ENCODE measurements at places on chromosomes 2 and 18.

- DNase-seq = no peak
These were observed 121.2 kb downstream of the TCF4 start for GRCh38 chr18:55466789-55467188.

- peak; percentile 62 for DNase-seq
These were observed 415.3 kb upstream of the VWC2L start for GRCh38 chr2:213995400-213996105.

GRCh38 chr2:60984720-60985119 is 32.8 kb upstream of the PEX13 start:
- no peak for DNase-seq

GRCh38 chr18:11726556-11726955 is 37.5 kb downstream of the GNAL start:
- DNase-seq = peak; percentile 1

GRCh38 chr2:190882411-190882766 is 1.8 kb downstream of the GLS start:
- no peak for DNase-seq

DNA sequence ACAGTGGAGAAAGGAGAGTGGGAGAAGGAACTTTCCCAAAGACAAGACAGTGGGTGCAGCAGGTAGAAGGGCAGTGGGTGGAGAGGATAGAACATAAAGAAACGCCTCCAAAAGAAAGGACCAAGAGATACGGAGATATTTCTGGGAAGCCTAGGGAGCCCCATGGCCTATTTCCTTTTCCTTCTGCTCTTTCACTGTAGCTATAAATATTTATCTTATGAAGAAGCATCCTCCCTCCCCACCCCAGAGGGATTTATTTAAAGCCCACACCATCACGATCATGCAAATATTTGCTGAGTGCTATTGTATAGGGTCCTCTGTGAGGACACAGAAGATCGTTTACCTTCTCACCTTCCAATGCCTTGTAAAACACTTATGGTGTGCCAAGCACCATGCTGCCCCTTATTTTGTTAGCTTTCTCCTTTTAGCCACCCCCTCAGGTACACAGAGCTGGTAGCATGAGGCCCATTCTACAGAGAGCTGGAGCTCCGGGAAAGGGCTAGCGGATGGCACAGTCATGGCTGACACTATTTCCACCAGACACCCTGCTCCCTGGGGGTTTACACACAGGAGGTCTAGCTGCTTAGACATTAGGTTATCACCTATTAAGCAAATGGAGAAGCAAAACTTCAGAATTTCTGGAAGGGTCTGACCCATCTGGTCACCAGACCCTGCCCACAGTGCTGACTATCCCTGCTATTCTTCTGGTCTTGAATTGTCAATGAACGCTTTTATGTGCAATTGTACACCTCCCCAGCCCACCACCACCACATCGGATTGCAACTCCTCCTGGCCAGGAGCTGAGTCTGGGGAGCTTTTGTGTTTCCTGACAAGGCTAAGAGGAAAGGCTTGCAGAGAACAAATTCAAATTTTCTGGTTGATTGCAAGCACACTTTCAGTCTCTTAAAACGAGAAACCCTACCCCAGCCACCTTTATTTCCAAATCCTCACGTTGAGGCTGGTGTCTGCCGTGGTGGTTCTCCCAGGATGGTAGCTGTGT is 91.8 kb upstream of the KLF7 start:
- DNase-seq = no peak

Data from keratinocyte (primary cell).